ENCODE measurements at places on chromosomes 4 and X.

- DNase-seq = no peak
Measured at GRCh38 chr4:113003841-113004240, 45.6 kb upstream of the ANK2 start.

DNA sequence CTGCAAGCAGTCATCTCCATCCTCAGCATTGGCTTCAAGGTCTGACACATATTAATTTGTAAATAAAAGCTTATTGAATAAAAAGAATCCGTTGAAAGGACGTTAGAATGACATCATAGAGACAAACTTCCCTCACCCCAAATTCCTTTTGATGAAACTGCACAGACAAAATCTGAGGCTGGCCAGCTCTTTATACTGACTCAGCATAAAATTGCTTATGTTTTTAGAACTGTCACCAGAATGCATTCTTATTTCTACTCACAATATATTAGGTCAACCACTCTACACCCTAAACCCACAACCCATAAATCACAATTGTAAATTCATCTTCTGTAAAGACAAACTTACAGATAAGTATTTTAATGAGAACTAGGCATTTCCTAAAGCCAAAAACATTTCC, 359.2 kb upstream of the TEX13C start:
- DNase-seq = no peak

GRCh38 chr4:95417531-95417930, 131.2 kb downstream of the UNC5C start:
- DNase-seq = no peak

DNA sequence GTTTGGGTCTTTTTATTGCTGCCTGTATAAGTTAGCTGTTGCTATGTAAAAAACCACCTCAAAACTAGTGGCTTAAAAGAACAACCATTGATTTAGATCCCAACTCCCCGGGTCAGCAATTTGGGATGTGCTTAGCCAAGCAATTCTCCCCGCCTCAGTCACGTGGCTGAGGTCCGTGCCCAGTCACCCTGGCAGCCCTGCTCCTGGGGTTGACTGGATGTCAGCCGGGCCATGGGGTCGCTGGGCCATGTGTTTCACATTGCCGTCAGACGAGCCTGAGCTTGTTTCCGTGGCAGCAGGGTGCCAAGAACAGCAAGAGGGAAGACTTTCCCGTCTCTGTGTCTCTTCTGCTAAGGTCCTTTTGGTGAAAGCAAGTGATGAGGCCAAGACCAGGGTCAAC, 345.7 kb upstream of the FAT1 start:
- DNase-seq = no peak

DNA sequence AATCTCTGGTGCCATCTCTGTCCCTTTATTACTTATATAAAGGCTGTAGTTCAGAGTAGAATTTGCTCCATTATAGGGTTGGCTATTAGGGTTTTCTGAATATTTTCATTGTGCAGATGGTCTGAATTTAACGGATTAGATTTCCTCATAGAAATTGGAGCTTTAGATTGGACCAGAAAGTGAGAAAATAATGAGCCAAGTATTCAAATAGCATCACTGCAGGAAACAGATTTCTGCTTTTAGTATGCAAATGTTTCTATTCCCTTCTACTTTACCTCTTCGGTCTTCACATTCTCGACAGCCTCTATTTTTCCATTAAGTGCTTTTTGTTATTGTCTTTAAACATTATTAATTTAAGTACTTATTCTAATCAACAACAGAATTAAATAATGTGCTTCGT, 55.4 kb downstream of the TRIM2 start:
- no peak for DNase-seq
